KG1 (cell line): ENCODE measurements at places on chromosomes 16 and 17.

DNA sequence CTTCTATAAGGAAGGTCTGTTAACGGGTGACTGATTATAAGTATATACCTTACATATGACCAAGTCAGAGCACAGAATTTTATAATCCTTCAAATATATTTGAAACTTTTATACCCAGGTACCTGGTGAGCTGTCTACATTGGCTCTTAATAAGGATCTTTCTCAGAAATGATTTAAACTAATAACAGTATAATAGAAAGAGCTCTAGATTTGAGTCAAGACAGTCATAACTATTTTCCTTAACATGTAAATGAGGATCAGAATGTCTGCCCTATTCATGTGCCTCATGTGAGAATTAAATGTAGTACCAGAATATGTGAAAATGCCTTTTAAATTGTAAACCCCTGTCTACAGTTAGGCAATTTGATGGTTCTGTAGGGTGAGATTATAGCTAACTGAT, 14.5 kb downstream of the CBFB start:
- no peak for DNase-seq

DNA sequence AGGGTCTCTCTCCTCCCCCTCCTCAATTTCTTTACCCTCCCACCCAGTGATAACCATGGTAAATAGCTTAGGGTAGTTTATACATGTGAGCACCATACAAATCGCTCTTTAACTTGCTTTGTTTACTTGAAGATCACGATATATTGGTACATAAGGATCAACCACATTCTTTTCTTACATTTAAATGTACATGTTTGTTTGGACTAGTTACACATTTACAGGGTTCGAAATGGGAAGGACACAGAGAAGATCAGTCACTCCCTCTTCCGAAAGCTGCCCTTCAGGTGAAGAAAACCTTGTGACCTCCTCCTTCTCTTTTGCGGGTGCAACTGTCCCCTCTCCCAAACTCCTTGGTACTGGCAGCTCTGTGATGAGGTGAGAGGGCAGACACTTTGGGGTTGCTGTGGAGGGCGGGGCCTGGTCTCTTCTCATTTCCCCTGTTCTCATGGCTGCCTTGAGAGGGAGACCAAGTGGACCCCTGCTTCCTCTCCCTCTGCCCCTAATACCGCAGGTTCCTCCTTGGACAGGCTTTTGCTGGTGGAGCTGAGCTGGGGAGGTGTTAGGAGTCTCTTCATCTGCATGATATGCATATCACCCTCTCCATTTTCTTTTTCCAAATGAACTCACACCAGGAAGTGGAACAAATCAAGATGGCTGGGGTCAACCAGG, 4.7 kb upstream of the PIK3R6 start:
- DNase-seq = no peak

DNA sequence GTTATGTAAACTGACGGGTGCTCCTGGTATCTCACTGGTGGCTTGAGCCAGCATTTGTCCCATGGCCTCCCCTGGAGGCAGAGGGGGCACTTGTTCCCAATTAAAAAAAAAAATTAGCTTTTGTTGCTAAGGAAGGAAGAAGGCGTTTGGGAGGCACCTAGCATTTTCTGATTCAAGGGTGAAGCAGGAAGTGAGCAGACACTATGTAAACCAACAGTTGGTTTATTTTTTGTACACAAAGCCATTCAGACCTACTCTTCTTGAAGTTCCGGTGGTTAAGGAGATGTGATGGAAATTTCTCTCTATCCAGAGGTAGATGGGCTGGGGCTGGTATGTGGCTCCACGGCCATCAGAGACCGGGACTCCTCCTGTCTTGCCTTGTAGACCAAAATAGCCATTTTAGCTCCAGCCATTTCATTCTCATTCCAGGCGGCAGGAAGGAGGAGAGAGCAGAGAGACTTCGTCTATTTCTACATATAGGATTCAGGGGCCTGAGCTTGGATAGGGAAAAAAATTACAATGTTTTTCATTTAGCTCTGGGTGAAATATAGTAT, 103.0 kb downstream of the SNX29 start:
- no peak for DNase-seq

DNA sequence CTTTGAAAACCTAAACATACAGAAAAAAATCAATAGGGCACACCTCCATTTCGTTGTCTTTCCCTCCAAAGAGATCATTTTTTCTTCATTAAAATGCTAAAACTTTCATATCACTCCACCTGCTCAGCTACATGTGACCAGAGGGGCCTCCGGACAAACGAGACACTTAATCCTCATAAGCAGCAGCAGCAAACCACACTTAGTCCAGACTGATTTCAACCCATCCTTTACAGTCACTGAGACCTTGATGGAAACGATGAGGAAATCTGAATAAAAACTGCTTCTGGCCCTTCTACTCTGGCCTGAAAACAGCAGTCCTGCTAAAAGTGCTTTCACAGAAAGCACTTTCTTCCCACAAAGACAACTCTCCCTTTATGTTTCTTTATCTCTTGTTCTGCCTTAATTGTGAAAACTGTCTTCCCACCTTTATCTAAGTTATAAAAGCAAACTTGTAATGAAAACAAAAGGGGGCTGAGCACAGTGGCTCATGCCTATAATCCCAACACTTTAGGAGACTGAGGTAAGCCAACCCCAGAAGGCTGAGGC, 4.6 kb downstream of the ANKRD11 start:
- no peak for DNase-seq

GRCh38 chr16:81518439-81518757, 73.8 kb downstream of the CMIP start:
- no peak for DNase-seq

GRCh38 chr16:22843856-22844255, 29.9 kb downstream of the HS3ST2 start:
- DNase-seq = no peak

DNA sequence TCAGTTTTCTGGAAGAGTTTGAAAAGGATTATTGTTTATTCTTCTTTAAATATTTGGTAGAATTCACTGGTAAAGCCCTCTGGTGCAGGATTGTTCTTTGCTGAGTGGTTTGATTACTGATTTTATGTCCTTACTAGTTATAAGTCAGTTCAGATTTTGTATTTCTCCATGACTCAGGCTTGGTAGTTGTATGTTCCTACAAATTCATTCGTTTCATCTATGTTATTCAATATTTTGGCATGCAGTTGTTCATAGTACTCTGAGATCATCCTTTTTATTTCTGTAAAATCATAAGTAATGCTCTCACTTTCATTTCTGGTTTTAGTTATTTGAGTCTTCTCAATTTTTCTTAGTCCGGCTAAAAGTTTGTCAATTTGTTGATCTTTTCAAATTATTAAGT, 58.1 kb upstream of the CRYM start:
- DNase-seq = no peak

DNA sequence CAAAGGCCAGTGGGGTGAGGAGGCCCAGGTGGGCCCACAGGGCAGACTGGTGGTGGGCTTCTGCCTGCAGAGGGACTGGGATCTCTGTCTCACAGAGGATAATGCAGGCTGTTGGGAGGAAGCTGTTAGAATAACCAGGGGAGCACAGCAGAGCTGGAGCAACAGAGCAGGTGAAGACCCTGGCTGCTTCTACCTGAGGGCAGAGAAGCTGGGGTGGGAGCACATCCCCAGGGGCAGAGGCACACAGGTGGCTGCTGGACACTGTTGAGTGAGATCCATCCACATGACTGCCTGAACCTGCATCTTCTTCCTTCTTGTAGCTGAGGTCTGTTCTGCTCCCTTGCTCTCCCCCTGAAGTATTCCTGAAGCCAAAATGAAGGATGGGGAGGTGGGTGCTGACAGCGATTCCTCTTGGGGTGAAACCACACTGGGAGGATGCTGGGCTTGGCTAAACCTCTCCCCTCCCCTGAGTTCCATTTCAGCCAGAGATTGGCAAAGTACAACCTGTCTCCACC, 1725.0 kb downstream of the TP53TG3F start:
- no peak for DNase-seq

DNA sequence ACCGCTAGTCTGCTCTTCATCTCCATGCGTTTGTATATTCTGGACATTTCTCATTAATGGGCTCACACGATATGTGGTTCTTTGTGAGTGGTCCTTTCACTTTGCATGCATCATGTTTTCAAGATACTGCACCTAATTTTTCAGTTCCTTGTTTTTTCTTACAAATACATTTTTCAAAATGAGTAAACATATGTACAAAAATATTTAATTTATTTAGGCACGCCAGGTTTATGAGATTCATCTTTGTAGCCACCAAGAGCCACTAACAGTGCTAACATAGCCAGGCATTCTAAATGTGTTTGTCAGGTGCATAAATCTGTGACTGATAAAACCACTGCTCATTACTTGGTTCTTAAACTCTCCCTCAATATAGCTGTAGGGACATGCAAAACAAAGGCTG, 375.3 kb downstream of the WWOX start:
- no peak for DNase-seq

- peak; percentile 62 for DNase-seq
Observed at GRCh38 chr17:40026816-40027613, 11.8 kb downstream of the CSF3 start.

- no peak for DNase-seq
Observed at GRCh38 chr16:77558786-77559185, 124.0 kb upstream of the ADAMTS18 start.

DNA sequence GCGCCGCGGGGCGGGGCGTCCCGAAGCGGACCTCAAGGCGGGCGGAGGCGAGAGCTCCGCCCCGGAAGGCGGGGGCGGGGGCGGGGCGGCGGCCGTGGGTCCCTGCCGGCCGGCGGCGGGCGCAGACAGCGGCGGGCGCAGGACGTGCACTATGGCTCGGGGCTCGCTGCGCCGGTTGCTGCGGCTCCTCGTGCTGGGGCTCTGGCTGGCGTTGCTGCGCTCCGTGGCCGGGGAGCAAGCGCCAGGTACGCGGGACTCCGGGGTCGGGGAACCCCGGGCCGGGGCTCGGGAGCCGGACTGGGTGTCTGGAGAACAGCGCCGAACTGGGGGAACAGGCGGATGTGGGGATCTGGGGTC, at the start of gene TNFRSF12A:
TSS of gene TNFRSF12A (plus strand) at position 122 of the 357 bp plus-strand sequence. CDS start at position 152, 30 bp downstream.
- DNase-seq = peak; percentile 83

DNA sequence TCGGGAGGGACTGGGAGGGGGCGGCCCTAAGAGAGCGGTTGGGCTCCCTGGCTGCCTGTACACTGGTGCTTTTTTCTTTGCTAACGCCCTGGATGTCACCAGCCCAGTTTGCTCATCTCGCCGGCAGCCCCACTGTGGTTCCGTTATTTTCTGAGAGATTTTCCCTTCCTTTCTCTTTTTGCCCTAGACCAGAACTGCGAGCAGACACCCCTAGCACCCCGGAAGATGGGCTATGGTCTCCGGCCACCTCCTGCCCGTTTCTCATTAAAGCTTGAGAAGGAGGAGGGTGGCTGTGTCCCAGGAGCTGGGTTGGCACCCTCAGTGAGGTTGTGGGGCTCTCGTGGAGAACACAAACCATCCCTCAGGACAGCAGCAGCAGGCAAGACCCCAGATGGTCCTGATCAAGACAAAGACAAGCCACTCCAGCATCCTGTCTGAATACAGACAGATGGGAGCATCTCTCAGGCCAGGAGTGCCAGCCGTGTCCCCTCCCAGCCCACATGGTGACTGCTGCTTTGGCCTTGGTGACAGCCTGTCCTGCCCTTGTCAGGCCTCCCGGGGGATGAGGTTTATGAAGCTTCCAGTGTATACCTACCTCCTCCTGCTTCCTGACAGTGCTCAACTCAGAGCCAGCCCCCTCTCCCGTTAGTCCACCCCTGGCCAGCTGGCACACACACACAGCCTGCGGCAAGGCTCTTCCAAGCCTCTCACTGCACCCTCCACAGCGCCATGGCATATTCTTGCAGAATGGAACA, 77.2 kb downstream of the KCNJ12 start:
- DNase-seq = no peak

DNA sequence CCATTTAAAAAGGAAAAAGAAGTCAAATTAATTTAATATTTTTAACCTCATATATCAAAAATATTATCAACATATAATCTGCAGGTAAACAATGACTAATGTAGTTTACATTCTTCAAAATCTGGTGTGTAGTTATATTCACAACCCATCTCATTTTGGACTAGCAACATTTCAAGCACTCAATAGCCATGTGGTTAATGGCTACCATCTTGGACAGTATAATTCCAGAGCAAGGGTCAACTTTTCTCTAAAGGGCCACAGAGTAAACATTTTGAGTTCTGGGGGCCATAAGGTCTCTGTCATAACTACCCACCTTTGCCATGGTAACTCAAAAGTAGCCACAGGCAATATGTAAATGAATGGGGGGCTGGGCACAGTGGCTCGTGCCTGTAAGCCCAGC, 153.9 kb downstream of the PARN start:
- DNase-seq = no peak

GRCh38 chr17:78127239-78127887, 1.2 kb downstream of the TMC6 start:
- peak; percentile 58 for DNase-seq

- no peak for DNase-seq
Observed at GRCh38 chr16:57143149-57143921, 42.5 kb downstream of the PSME3IP1 start.

- no peak for DNase-seq
Observed at GRCh38 chr17:31274252-31274651, 22.8 kb downstream of the OMG start.

DNA sequence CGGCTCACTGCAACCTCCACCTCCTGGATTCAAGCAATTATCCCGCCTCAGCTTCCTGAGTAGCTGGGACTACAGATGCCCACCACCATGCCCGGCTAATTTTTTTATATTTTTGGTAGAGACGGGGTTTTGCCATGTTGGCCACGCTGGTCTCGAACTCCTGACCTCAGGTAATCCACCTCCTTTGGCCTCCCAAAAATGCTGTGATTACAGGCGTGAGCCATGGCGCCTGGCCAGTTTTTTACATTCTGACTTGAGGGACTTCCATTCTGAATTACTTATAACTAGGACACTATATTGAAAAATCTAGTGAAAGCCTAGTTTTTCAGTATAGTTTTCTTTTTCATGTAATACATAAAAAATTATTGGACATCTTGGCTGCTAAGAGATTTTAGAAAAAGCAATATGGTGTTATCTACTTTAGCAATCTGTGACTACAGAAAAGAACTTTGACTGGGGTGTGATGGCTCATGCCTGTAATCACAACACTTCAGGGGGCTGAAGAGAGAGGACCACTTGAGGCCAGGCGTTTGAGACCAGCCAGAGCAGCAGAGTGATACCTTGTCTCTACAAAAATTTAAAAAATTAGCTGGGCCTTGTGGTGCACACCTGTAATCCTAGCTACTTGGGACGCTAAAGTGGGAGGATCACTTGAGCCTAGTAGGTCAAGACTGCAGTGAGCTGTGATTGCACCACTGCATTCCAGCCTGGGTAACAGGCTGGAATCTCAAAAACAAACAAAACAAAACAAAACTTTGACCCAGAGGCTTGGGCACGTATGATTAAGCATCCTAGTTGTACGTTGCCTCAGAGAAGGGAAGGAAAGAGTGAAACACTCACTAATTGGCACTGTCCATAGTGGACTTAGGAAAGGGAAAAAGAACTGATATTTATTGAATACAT, 26.8 kb upstream of the GOSR1 start:
- no peak for DNase-seq
